ENCODE measurements at places on chromosomes 6 and 20. TPM values are rescaled to one million over a fixed set of nuclear protein-coding genes. Genes with fewer than 3 reads are reported as not detected.

DNA sequence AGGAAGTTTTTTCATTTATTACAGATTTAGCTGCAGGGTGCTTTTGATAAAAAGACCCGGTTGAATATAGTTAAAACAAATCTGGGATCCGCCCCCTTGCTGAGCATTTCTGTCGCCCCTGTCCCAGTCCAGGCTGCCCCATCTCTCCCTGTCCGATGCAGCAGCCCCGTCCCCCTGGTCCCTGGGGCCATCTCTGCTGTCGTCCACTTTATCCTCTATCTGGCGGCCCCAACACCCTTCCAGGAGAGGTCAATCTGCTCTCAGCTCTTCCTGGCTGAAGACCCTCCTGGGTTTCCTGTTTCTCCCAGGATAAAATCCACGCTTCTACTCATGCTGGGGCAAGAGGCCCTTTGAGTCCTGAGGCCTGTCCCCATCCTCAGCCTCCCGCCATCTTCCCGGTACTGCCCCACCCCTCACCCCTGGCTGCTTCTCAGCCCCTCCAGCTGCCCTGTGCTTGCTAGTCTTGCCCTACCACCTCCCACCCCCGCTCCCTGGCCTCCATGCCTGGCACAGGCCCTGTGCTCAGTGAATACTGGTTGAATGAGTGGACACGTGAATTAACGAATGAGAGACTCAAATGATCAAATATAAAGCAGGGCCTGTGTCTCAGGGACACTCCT, 16.0 kb upstream of the PHACTR3 start:
- no peak for DNase-seq

DNAH8 gene
- total RNA-seq = 1.5 TPM

JAG1 gene
- 131 TPM for total RNA-seq

CCN2 gene
- 85.8 TPM for total RNA-seq

NOX3 gene
- not detected for total RNA-seq

FAM83C gene
- total RNA-seq = 0.21 TPM

STX7 gene
- total RNA-seq = 41.1 TPM

DNA sequence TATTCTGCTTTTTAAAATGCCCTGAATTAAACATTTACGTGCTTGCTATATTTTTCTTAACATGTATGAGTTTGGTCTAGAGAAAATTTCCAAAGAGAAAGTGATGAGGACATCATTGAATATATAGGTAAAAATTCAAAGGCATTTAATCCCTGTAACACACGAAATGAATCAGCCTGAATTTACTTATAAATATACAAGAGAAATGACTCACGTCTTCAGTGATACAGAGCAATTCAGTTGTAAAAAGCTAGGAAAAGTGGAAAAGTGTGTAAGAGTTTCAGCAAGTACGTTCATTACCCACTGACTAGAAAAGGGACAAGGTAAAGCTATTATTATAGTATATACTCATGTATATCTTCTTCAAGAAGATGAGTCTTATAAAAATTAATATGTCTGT, 124.8 kb downstream of the HIVEP1 start:
- no peak for DNase-seq

BTN1A1 gene
- total RNA-seq = 0.16 TPM

DNA sequence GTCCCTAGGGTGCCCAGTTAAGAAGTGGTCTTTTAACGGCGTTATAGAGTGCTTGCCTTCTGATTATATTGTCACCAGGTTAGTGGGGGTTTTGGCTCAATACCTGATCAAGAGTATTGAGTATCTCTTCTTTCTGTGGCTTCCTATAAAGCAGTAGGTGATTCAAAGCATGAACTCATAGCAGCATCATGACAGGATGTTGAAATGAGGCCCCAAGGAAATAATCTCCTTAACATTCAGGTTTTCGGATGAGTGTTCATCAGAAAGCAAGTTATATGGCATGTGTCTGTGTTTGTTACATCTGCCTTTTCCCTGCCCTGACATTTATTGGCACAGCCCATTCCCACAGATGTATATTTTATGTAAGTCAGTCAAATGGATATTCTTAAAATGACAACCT, 301.0 kb downstream of the FARS2 start:
- no peak for DNase-seq

GRCh38 chr20:63246490-63247288, 7.6 kb downstream of the NKAIN4 start:
- DNase-seq = no peak

GRCh38 chr6:52403627-52404026, 16.5 kb upstream of the EFHC1 start:
- no peak for DNase-seq

FAM50B gene
- total RNA-seq = 5.2 TPM

GRCh38 chr20:35174458-35175216, 2.8 kb downstream of the PROCR start:
- no peak for DNase-seq

DNA sequence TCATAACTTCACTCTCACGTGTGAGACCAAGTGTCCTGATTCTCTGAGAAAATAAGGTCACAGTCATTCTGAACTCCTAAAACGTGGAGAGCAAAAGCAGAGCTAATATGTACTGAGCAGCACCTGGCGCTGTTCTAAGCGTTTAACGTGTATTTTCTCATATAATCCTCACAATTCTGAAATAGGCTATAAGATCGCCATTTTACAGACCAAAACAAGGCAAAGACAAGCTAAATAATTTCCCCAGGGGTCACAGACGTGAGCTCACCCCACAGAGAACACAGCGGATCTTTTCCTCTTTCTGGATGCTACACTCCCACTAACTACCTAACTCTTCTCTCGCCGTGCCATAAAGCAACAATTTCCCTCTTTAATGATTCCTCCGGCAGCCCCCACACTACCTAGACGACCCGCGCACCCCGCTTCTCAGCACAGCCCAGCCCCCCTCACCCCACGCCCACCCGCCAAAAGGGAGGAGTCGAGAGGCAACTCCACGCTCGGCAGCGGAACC, 636 bp downstream of the SUPT3H start:
- no peak for DNase-seq

LAMP5 gene
- total RNA-seq = 3.5 TPM

GRCh38 chr6:3190779-3191178, 33.4 kb upstream of the TUBB2A start:
- DNase-seq = no peak

GRCh38 chr6:5510331-5511133, 249.2 kb downstream of the FARS2 start:
- DNase-seq = no peak

Data from urinary bladder (tissue), 4 donors.